IMR-90 (cell line): ENCODE measurements at places on chromosomes 11 and 22. TPM values are rescaled to one million over a fixed set of nuclear protein-coding genes. Genes with fewer than 3 reads are reported as not detected.

The FAM181B gene
- not detected in 2 replicates for polyA plus RNA-seq

DNA sequence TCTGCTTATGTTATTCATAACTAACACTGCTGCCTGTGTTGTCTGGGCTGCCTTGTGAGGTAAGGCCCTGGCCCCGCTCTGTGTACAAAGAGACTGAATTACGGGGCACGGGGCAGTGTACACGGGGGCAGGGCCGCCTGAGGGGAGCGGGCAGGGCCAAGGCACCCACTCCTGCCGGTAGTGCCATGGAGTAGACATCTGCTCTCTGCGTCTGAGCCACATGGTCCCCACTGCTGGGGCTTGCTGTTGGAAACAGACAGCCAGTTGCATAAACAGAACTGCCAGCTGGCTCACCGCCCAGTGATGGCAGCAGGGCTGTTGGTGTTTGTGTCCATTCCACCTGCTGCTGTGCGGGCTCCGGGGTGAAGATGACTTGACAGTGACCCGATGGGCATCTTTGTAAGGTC, 19.8 kb downstream of the FAM118A start:
- no peak overlapping the region for H3K27ac ChIP-seq
- H3K27me3 ChIP-seq, result no peaks in the 10 kb centered on the region
- peaks cover 47% of the 10 kb centered on the region for H3K36me3 ChIP-seq
- no peak overlapping the region for H3K4me3 ChIP-seq
- DNase-seq, result no peak
- peaks cover 2% of the 10 kb centered on the region; the same call in 1 of the 2 replicates for H3K4me1 ChIP-seq

GRCh38 chr11:27387362-27387761, 24.3 kb upstream of the CCDC34 start:
- no peaks in the 10 kb centered on the region for H3K27me3 ChIP-seq
- DNase-seq, result no peak
- H3K4me1 ChIP-seq, result peaks cover 12% of the 10 kb centered on the region

The DLG2 gene
- polyA plus RNA-seq, result 0.22 and 0.31 TPM in 2 replicates

DNA sequence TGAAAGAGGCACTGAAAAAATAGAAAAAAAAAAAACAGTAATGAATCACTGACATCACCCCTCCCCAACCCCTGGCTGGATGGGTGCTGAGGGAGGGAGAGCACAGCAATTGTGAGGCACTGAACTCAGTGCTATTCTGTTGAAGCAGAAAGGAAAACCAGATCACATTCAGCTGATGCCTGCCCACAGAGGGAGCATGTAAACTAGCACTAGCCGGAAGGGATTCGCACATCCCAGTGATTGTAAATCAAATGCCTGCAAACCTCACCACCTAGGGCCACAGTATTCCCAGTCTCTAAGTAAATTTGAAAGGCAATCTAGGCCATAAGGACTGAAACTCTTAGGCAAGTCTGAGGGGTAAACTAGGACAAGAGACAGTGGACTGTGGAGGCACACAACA, 772.0 kb upstream of the CCDC179 start:
- H3K27ac ChIP-seq, result no peak overlapping the region
- no peak for DNase-seq
- H3K27me3 ChIP-seq, result no peaks in the 10 kb centered on the region
- H3K4me3 ChIP-seq, result no peak overlapping the region

DNA sequence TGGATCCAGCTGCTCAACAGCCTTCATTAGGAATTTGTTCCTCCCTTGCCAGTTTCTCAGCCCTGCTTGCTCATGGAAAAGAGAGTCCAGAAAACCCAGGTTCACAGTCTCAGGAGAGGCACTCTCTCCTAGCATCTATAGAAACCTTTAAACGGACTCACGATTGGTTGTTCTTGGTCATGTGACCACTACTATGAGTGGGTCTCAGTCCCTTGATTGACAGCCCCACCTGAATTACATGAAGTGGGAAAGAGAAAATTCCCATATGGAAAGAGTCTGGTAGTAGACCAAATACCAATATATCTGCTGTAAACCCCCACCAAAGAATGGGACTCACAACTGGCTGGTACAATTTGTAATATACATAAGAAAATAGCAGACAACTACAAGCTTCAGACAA, 54.4 kb downstream of the COMMD9 start:
- no peaks in the 10 kb centered on the region; the same call in 1 of the 2 replicates for H3K27me3 ChIP-seq
- H3K4me1 ChIP-seq, result peaks cover 2% of the 10 kb centered on the region
- no peak overlapping the region for H3K4me3 ChIP-seq
- H3K36me3 ChIP-seq, result no peaks in the 10 kb centered on the region
- DNase-seq, result no peak

DNA sequence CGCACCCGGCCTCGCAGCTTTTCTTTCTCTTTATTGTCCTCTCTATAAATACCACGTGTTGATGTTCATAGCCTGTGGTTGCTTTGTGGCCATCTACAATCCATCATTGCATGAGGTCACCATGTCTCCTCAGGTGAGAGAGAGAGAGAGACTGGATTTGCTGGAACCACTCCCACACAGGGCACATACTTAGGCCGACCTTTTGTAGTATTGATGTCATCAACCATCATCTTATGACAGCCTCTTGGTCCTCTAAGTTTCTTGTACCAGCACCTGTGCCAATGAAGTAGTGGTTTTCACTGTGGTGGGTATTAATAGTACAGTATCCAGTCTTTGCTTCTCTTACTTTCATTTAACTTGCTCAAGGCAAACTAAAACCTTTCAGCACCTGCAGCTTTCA, 22.8 kb upstream of the P2RY6 start:
- no peaks in the 10 kb centered on the region; the same call in 1 of the 2 replicates for H3K4me1 ChIP-seq
- DNase-seq, result peak; percentile 22
- 0 out of 2 replicates have a peak, but pooled peaks cover 3% of the 10 kb centered on the region for H3K27me3 ChIP-seq
- H3K4me3 ChIP-seq, result no peak overlapping the region
- H3K36me3 ChIP-seq, result no peaks in the 10 kb centered on the region

DNA sequence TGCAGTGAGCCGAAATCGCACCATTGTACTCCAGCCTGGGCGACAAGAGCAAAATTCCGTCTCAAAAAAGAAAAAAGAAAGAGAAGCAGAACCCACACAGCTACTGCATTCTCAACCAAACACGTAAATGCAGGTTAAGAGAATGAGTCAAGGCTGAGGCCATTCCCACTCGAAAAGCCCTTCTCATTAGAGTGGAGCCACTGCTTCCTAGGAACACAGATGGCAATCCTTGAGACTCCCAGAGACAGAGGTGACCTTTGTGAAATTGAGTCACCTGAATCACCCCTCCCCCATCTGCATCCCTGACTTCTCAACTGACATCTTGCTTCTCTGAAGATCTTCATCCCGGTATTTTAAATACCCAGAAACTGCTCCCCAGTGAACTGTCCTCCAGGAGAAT, 8.2 kb downstream of the PACSIN2 start:
- H3K4me1 ChIP-seq, result peaks cover 36% of the 10 kb centered on the region
- H3K27me3 ChIP-seq, result no peaks in the 10 kb centered on the region
- DNase-seq, result no peak
- no peak overlapping the region for H3K27ac ChIP-seq

DNA sequence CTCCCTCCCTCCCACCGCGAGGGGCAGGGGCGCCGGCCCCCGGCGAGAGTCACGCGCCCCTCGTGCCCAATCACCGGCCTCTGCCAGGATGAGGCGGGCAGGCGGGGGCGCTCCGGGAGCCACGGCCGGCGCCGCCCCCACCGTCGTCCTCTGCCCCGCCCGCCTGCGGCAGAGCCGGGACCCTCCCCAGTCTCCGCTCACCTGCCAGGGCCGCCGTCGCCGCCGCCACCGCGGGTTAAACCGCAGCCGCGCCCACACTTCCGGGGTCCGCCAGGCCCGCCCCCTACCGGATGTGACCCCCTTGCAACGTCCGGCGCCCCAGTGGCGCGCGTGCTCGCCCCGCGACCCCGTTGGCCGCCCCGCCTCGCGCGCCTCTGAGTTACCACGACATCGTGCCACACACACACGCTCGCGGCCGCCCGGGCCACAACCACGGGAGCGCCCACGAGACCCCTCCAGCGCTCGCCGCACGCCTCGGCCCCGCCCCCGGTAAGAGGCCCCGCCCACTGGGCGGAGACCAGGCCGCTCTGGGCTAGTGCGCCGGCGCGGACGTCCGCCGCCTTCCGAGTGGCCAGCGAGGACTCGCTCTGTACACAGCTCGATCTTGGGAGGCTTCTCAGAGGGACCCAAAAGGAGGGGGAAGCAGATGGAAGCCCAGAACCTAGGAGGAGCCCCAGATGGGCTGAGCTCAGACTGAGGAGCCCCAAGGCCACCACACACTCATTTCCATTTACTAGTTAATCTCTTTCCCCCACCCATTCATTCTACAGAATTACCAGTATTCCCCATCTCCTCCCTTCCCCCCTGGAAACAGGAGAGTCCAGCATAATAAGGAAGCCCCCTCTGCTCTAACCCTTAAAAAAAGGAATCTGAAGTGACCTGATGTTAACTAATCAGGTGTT, at the start of gene VPS37C:
Gene VPS37C (minus strand): TSS at position 237 of the 902 bp plus-strand sequence. CDS start 22,597 bp downstream, outside the sequence.
- DNase-seq, result peak; percentile 83
- no peaks in the 10 kb centered on the region for H3K36me3 ChIP-seq
- peaks cover 9% of the 10 kb centered on the region for H3K4me1 ChIP-seq
- H3K27ac ChIP-seq, result peak within 1 kb of the TSS; percentile 85

DNA sequence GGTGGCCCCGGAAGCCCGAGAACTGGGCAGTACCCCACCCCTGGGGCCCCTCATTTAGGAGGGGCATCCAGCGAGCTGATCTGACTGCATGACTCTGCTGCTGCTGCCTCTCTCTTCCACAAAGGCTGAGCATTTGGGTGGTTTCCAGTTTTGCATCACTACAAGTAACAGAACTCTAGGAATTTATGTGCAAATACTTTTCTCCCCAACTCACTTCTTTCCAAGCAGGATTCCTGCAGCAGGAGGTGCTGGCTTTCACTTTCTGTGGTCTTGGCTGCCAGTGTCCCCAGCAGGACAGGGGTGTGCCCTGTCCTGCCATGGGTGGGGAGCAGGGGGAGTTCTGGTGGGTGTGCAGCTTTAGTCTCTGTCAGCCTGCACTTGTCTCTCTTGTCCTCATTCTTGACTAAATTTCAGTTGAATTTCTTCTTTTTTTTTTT, 21.2 kb downstream of the UPB1 start:
- no peak overlapping the region for H3K4me3 ChIP-seq
- peaks cover 4% of the 10 kb centered on the region for H3K4me1 ChIP-seq
- peak overlapping the region; percentile 28; the same call in 1 of the 2 replicates for H3K27ac ChIP-seq
- no peaks in the 10 kb centered on the region for H3K36me3 ChIP-seq
- H3K27me3 ChIP-seq, result peaks cover 9% of the 10 kb centered on the region

The TBX1 gene
- polyA plus RNA-seq, result 0.03 and 0.13 TPM in 2 replicates

The OTOG gene
- not detected in 2 replicates for polyA plus RNA-seq

GRCh38 chr11:76166314-76166713, 40.0 kb downstream of the WNT11 start:
- H3K4me3 ChIP-seq, result no peak overlapping the region
- H3K36me3 ChIP-seq, result no peaks in the 10 kb centered on the region
- H3K4me1 ChIP-seq, result peaks cover 4% of the 10 kb centered on the region; the same call in 1 of the 2 replicates

DNA sequence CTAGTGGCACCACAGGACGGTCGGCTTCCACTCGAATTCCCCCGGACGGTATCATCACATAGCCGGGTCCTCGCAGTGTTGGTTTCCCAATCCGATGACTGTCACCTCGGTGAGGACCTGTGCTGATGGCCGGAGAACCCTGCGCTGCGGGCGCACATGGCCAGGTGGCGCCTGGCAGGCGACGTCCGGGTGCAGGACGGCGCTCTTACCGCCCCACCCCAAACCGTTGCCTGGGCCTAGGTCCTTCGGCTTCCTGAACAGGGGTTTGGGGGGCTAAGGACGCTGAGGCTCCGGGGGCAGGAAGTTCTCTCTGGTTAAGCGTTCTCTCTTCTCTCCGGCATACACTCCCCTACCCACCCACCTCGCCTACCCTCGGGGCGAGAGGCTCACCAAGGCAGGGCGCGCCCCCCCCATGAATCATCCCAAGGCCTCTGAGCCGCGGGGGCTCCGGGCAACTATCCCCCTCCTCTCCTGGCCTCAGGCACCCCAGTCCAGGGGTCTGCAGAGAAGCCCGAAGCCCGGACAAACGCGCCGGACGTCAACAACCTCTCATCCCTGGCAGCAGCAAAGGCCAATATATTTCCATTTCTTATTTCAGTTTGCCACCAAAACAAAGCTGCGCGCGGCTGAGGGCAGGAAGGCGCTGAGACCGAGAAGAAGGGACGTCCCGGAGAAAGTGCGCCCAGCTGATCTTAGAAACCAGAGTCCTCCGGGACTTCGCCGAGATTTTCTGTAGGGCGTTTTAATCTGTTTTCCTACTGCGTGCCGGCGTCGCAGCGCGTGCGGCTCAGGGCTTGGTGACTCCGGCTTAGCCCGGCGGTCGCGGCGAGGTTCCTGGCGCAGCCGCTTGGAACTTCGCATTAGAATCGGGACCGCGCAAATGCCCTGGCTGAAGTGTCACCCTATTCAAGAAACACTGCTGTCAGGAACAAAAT, 5.6 kb downstream of the ALX4 start:
- peak overlapping the region; percentile 7; the same call in 1 of the 2 replicates for H3K4me3 ChIP-seq
- H3K36me3 ChIP-seq, result no peaks in the 10 kb centered on the region
- H3K27ac ChIP-seq, result no peak overlapping the region

- H3K4me1 ChIP-seq, result peaks cover 17% of the 10 kb centered on the region
- DNase-seq, result peak; percentile 89
- H3K27me3 ChIP-seq, result no peaks in the 10 kb centered on the region
These were observed 7.7 kb upstream of the PHRF1 start for GRCh38 chr11:568306-569157.

The NARS2 gene
- polyA plus RNA-seq, result 6.0 and 8.0 TPM in 2 replicates

GRCh38 chr11:16933756-16934603, 80.2 kb downstream of the PLEKHA7 start:
- H3K27ac ChIP-seq, result no peak overlapping the region
- no peaks in the 10 kb centered on the region for H3K36me3 ChIP-seq
- DNase-seq, result no peak
- no peak overlapping the region for H3K4me3 ChIP-seq

GRCh38 chr11:120400564-120401364, 64.6 kb downstream of the ARHGEF12 start:
- H3K27ac ChIP-seq, result no peak overlapping the region
- no peaks in the 10 kb centered on the region for H3K27me3 ChIP-seq
- H3K4me1 ChIP-seq, result peaks cover 3% of the 10 kb centered on the region; the same call in 1 of the 2 replicates
- no peaks in the 10 kb centered on the region for H3K36me3 ChIP-seq

GRCh38 chr11:118670063-118670462, 9.4 kb downstream of the TREH start:
- no peak overlapping the region for H3K27ac ChIP-seq
- no peak for DNase-seq
- H3K4me1 ChIP-seq, result no peaks in the 10 kb centered on the region
- no peaks in the 10 kb centered on the region; the same call in 1 of the 2 replicates for H3K27me3 ChIP-seq
